ENCODE measurements at places on chromosomes 6 and 20.

- DNase-seq = no peak
Measured at GRCh38 chr6:34955442-34955841, 66.4 kb downstream of the ANKS1A start.

DNA sequence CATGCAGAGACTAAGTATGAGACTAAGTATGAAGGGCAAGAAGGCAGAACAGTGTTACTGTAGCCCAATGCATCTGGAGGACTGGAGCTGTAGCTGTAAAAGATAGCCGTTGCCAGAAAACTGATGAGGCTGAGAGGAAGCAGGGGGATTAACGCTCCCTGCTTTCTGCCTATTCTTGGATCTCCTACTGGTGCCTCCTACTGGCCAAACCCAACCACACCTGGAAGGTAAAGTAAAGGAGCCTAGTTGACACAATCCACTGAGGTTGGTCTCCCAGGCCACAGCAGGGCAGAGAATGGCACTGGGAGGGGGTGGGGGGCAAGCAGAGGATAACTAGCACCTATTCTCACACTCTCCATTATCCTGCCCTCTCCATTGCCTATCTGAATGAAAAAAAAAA is 105.0 kb upstream of the MRPS10 start:
- no peak for DNase-seq

- DNase-seq = no peak
Measured at GRCh38 chr20:34915131-34915530, 38.7 kb downstream of the ACSS2 start.

DNA sequence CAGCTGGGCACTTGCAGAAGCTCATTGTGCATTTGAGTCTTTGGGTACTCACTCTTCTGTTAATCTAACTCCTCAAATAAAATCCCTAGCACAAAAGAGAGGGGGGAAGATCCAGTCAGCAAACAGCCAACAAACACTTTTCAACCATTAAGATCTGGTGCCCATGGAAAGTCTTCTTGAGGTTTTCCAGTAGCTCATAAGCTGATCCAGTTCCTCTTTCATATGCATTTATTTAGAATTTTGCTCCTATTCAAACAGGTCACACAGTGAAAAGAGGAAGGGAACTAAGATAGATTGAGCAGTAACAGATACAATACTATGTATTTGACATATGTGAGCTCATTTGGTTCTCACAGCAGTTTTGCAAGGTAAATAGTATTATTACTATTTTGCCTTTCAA is 38.6 kb downstream of the HLA-DPB1 start:
- no peak for DNase-seq

DNA sequence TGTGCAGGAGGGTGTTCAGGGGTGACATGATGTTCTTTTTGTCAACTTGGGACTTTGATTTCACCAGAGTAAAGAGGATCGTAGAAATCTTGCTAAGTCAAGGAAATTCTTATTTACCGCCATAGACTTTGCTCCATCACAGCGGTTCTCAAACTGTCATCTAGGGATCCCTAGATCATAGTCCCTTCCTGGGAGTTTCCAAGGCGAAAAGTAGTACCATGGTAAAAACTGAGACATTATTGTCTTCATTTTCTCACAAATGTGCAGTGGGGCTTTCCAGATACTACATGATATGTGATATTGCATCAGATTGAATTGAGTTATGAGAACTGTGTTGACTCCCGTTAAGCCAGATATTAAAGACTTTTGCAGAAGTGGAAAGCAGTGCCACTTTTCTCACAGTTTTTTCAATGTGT is 79.7 kb downstream of the JARID2 start:
- DNase-seq = no peak

- DNase-seq = no peak
Measured at GRCh38 chr20:39619271-39619785, 657.2 kb downstream of the DHX35 start.

DNA sequence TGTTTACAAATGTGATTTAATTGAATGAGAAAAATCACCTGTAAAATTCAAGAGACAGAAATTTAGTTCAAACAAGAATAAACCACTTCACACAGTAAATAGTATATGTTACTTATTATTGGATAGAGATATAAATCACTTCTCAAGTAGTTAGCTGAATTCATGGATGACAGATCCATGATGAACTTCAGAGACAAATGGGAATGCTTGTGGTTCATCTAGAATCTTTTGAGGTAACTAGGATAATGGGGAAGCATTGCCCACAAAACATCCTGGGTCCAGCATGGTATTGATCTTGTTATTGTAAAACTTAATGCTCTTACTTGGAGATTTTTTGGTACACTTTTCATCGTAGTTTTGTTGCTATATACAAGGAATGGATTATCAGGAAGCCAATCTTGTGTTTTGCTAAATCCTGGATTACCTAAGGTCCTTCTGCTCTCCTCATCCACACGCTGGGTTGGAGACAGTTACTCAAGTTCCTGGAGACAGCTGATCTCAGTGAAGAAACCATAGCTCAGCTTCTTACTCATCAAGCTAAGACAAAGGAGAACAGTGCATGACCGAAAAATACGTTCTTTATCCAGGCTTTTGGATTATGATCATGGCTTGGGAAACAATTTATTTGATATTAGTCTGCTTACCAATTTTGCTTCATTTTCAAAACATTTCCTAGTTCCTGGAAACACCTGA is 142.5 kb upstream of the PREP start:
- no peak for DNase-seq

DNA sequence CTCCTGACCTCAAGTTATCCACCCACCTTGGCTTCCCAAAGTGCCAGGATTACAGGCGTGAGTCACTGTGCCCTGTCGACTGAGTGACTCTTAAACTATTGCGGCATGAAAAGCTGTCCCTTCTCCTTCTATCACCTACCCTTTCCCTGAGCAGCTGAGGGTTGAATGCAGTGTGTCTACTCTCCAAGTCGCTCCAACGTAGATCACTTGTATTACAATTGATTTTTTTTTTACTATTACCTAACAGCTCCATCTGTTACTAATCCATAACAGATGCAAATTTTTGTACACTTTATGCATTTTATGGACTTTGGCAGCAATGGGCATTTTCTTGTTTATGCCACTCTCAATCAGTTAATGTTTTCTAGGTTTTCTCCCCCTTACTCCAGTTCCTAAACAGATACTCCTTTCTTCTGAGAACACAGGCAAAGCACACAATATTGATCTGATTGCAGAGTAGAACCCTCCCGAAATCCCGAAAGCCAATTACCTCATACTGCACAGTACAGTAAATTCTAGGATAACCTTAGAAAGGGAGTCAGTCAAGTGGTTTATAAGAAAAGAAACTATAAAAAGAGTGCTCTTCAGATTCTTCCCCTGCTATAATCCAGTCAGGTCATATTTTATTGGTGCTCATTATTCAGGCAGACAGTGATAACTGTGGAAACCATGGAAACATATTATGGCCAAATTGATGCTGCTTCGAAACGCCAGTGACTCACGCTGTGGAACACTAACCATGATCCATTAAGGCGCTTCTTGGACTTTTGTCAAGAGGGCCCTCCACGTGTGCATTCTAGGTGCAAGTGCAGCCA is 273.0 kb downstream of the ADGB start:
- DNase-seq = no peak

DNA sequence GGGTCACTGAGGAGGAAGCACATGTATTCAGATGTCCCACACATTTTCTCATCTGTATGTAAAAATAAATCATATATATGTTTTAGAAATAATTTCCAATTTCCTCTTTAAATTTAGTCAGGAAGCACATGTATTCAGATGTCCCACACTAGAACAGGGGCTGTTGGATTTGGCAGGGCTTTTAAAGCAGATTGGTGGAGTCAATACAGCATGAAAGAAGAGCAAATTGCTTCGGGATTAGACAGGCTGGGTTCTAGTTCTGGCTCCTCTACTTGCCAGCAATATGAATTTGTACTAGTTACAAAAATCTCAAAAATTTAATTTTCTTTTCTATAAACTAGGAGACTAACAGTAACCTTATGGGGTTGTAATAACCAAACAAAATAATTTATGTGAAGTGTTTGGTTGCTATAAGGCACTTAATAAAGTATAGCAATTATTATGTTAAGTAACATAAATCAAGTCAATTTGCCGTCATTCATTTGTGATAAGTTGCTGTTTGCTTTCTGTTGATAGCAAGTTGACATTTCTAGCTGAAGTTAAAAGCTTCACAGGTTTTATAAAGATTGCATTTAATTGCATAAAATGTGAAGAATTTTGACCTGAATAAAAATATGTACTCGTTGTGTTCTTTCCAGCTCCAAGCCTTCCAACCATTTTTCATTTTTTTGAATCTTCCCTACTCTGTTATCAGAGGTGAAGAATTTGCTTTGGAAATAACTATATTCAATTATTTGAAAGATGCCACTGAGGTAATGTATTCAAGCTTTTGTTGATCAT is 88.9 kb downstream of the CD109 start:
- no peak for DNase-seq
